DMS53 (cell line): ENCODE measurements at places on chromosomes 7 and 10.

DNA sequence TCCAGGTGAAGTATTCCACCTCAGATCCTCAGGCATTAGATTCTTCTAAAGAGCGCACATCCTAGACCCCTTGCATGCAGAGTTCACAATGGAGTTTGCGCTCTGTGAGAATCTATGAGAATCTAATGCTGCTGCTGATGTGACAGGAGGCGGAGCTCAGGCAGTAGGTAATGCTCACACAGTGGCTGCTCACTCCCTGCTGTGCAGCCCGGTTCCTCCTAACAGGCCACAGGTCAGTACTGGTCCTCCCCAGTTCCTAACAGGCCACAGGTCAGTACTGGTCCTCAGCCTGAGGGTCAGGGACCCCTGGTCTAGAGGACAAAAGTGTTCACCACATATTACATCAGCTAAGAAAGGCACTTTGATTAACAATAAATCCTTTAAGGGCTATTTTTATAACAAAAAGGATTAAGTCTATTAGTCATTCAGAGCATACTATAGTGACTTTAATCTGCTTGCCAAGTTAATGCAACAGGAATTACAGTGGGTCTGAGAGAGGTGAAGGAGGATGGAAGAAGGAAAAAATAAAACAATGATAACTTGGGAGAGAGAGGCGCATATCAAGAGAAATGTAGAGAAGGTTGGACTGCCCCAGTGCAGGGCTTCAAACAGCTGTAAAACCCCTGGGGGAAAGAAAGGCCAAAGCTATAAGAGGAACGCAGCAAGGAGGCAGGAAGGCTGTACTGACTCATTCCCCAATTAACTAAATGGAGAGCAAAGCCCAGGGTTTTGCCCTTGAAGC is 49.2 kb downstream of the CUL2 start:
- DNase-seq = no peak

DNA sequence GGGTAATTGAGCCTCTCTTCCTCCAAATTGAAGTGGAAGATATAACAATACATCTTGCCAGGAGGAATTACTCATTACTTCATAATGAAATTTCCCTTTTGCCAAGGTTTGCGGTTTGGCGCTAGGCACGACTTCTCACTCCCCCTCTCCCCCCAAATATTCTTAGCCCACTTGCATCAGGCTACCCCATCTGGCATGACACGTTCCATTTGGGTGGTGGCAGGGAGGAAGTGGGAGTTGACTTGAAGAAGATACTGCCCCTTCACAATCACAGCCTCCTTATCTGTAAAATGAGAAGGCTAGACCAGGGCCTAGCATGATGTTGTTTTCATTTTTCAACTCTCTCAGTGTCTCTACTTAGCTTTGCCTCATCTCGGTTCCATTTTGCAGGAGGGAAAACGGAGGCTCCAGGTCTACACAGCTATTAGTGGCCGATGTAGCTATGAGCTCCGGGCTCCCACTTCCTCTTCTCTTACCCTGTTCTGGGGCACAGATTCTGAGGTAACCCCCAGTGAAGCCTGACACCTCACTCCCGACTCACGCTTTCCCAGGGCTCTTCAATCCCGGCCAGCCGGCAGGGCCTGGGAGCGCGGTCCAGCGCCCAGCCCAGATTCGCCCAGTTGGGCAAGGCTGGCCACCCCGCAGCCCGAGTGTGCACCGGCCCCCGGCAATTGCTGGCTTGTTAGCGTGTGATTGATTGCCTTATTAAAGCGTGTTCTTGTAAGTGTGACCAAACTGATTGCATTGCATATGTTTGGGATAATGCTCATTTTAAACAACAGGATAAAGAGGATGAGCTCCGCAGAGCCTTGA is 6.5 kb downstream of the EVX1 start:
- no peak for DNase-seq

GRCh38 chr10:72730479-72730878 is 38.5 kb downstream of the MCU start:
- no peak for DNase-seq

- peak; percentile 87 for DNase-seq
These were observed at the start of gene FERD3L for GRCh38 chr7:19144661-19145433. FERD3L (minus strand) TSS chr7:19145421; CDS start chr7:19145362, 59 bp downstream.

DNA sequence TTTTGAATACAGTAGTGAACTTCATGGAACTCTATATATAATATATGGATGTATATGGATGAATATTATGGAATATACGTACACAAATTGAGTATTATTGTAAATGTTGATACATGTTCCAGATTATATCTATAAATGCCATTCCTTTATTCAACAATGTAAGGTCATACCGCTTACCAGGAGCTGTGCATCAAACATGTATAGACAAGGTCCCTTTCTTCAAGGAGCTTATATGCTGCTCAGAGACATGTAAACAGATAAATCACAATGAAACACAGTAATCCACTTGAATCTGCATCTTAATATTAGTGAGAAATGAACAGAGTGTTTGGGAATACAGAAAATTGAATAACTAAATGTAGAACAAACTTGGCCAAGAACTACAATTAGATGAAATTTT is 898 bp upstream of the SEM1 start:
- DNase-seq = no peak

GRCh38 chr7:6346581-6346980 is 74.2 kb upstream of the CYTH3 start:
- no peak for DNase-seq

- no peak for DNase-seq
These were observed 106.9 kb upstream of the STK17A start for GRCh38 chr7:43475983-43476382.

- no peak for DNase-seq
These were observed 110.3 kb upstream of the RSU1 start for GRCh38 chr10:16927546-16927945.

GRCh38 chr7:50205011-50205410 is 99.5 kb upstream of the IKZF1 start:
- no peak for DNase-seq

GRCh38 chr10:77244746-77245145 is 392.9 kb downstream of the KCNMA1 start:
- DNase-seq = no peak

GRCh38 chr10:130481076-130481930 is 345.1 kb downstream of the GLRX3 start:
- no peak for DNase-seq

DNA sequence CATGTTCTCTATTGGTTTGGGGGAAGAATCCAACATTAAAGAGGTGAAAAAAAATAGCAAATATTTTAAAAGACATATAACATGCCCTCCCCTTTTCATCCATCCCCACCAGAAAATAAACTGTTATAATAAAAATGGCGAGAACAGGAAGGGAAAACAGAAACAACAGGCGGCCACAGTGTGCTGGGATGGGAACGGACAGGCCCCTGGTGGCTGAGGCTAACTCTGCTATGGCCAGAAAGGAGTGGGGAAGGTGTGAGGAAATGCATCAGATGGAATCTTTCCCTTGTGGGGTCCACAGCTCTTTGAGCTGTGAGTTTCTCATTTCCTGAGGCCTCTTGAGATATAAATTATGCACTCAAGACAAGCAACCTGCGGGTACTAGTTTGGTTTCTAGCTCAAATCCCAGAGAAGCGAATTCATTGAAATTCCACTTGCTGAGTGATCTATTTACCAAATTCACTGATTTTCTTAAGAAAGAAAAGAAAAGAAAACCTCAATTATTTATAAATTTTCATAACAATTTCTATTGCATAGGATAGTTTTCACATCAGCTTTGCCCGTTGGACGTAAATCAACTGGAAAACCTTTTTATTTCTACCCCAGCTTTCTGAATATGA is 139.5 kb downstream of the BMPER start:
- no peak for DNase-seq

DNA sequence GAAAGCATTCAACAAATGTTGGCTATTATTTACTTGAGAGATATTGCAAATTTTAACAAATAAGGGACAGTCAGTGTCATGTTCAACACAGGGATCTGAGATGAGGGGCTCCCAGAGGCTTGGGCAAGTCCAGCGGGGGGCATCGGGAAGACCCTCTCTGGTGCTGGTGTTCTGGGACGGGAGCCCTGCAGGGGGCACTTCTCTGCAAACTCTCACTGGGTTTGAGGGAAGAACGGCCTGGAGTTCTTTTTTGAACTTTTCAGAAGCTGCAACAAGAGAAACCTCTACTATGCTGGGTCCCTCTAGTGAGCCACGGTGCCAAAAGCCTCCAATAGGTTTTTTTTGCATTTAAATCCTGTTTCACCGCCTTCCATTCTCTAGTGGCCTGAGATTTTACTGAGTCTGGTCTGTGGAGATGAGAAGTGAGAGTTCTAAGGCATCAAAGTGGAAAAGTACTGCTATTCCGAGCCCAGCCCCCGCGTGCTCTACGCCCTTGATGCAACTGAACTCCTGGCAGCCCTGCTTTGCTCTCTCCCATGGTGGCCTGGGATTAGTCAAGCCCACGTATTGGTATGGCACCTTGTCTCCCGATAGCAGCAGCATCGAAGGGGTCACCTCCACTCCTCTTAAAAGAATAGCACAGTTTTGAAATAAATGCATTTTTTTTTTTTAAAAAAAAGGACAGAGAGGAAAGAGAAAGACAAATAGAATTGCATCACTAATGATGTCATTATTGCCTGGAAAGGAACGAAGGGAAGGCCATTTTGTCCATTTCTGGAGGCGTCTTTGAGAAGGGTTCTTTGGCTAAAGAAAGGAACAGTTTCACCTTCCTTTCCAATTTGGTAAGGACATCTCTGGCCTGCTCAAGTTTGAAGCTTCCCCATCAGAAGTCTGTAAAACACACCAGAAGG is 43.5 kb downstream of the CLEC2L start:
- DNase-seq = no peak

- peak; percentile 88 for DNase-seq
These were observed at the start of gene MICALL2 for GRCh38 chr7:1458683-1459511. MICALL2 (minus strand) TSS chr7:1459470; CDS start chr7:1459326, 144 bp downstream.

DNA sequence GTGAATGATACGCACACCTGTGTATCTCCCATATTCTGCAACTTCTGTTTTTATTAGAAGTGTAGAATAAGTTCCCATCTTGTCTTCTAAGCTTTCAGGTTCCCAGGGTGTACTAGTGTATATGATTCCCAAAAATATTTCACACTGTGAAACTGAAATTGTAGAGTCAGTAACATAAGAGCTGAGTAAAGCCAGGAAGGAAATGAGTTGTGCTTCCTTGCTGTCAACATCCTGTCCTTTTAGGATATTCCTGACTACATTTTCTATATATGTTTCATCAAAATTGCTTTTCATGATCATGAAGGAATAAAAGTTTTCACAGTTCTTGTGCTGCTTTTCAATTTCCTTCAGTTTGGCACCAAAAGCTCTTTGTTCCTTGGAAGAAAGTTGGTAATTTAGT is 15.2 kb downstream of the SAMD9L start:
- DNase-seq = no peak

DNA sequence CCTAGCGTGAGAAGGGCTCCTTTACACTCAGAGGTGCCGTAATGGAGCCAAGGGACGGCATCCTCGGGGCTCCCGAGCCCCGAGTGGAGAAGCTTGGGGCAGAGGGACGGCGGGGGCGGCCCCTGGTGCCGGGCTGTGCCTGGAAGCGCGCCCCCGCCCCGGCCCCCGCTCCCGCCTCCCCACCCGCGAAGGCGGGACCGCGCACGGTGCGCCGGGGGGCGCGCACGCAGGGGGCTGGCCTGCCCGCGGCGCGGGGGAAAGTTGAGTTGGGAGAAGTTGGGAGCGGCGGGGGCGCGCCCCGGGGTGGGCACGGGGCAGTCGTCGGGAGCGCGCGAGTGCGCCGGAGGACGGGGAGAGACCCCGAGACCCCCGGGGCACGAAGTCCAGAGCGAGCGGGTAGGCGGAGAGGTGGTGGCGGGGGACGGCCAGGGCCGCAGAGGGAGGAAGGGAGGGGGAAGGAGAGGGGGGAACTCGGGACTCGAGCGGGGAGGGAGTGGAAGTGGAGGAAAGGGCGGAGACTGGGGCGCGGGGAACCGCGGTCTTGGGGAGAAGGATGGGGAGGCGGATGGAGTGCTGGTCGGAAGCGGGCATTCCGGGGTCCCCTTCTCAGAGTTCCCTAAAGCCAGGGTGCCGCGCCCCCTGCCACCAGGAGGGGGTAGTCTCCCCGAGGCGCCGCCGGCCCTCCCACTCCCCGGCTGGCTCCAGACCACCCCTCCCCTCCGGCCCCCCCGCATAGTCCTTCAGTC is at the start of gene SLC4A2:
TSS of gene SLC4A2 (plus strand) at position 223 of the 746 bp plus-strand sequence. CDS start 2,399 bp downstream, outside the sequence.
- DNase-seq = peak; percentile 92

DNA sequence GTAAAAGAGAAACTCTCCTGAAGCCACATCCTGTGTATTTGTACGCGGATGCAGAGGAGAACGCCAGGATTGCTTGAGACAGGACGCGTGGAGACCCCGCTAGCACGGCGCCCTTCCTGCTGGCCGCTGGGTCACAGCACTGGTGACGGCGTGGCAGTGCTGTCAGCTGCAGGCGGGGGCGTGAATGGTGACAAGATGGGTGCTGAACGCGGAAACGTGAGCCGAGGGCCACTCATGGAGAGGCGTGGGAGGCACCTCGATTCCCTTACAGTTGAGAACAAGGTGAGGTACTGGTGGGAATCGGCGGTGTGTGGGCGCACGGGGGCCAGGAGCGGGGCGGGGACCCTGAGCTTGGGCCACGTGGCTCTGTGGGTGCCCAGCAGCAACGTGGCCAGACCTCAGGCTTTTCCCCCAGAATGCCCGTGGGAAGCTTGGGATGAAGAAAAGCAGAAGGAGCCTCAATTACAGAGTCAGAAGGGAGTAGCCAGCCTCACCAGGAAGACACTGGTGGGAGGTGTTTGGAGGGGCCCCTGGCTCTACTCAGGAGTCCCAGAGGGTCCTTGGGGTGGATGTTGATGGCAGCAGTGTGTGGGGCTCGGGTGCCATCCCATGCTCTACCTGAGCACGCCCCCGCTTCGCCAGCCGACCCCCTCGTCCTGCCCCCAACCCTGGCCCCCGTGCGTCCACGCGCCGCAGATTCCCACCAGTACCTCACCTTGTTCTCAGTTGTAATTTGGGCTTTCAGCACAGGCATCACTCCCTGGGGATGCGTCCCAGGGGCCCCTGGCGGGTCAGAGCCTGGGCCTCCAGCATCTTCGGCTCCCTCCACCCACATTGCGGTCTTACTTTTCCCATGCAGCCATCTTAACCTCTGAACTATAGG is 208.4 kb upstream of the TCERG1L start:
- no peak for DNase-seq

GRCh38 chr7:150357270-150357669 is 11.4 kb upstream of the REPIN1 start:
- peak; percentile 90 for DNase-seq
